ENCODE measurements at places on chromosomes 1 and 21. TPM values are rescaled to one million over a fixed set of nuclear protein-coding genes. Genes with fewer than 3 reads are reported as not detected.

DNA sequence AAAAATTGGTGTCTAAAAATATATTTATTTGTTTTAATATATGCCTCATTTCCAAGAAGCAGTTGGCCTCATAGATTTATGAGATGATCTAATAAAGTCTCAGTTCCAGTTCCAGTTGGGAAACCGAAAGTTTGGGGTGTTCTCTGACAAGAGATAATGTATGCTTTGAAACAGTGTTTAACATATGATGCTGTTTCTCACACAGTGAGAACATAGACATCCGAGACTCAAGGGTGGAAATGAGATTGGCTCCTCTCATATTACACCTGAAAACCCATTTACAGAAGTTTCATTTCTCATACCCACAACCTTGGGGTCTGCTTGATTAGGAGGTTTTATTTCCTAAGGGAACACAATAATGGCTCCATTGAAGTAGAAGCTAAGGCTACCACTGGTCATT lies 200.6 kb upstream of the BEND5 start:
- H3K36me3 ChIP-seq, result no peaks in the 10 kb centered on the region
- no peak for DNase-seq
- no peak overlapping the region for H3K4me3 ChIP-seq
- no peaks in the 10 kb centered on the region for H3K27me3 ChIP-seq
- H3K27ac ChIP-seq, result no peak overlapping the region
- no peaks in the 10 kb centered on the region for H3K4me1 ChIP-seq

DNA sequence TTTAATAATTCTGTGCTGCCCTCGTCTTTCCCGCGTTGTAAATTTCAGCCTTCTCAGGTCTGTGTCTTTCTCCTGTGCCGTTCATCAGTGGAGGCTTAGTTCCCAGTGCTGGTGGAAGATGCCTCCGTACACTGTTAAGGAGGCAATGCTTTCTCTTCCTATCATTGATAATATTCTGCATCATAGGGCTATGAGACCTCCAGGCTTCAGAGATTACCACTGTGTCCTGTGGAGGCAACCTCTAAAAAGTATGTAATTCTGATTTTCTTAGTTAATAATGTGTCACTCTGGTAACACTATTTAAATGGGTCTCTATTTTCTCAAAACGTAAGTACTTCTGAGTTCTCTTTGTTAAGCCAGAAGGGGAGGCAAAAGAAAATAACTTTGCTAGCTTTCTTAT lies 538.3 kb downstream of the SMYD3 start:
- H3K4me1 ChIP-seq, result no peaks in the 10 kb centered on the region
- no peaks in the 10 kb centered on the region for H3K36me3 ChIP-seq
- no peaks in the 10 kb centered on the region for H3K27me3 ChIP-seq
- no peak for DNase-seq
- no peak overlapping the region for H3K4me3 ChIP-seq

- peaks cover 15% of the 10 kb centered on the region for H3K4me1 ChIP-seq
- no peaks in the 10 kb centered on the region for H3K36me3 ChIP-seq
- H3K27me3 ChIP-seq, result no peaks in the 10 kb centered on the region
- peak overlapping the region; percentile 41 for H3K4me3 ChIP-seq
- H3K27ac ChIP-seq, result peak overlapping the region; percentile 96
Measured at GRCh38 chr1:39799770-39800470, 11.3 kb upstream of the BMP8B start.

EXO1 gene
- 1.9 TPM for total RNA-seq
